CD8-positive, alpha-beta memory T cell (primary cell): ENCODE measurements at places on chromosomes 7 and 10.

- DNase-seq, result no peak
Measured at GRCh38 chr10:121702351-121703320, 104.4 kb upstream of the FGFR2 start.

DNA sequence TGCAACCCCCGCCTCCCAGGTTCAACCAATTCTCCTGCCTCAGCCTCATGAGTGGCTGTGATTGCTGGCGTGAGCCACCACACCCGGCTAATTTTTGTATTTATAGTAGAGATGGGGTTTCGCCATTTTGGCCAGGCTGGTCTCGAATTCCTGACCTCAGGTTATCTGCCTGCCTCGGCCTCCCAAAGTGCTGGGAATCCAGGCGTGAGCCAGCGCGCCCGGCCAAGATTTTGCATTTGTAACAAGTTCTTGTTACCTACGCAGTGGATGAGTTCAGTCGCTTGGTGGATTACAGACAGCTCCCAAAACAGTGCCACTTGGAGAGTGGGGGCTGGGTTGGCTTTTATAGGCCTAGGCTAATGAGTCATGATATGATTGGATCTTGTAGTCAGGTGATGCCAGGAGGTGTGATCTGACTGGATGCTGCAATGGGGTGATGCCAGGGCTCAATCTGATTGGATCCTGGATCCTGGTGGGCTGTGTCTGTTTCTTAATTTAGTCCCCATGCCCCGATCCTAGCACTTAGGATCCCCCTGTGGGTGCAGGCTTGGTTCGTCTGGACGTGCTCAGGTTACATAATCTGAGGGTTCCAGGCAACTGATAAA is 20.3 kb downstream of the SBDS start:
- DNase-seq, result no peak

DNA sequence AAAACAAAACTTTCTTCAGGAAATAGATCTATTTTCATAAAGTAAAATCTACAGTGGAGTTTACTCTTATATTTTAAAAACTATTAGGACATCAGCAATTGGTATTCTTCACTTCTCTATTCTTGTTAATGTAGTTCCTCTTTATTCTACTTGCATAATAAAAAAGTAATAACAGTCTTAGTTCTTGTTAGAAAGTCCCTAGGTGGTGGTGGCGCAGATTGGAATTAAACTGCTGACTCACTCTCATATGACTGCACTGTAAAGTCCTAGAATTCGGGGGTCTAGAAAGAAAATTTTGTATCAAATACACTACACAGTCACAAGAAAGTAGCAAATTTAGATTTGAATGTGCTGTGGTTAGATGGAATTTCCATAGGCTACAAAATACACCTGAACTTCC is 44.6 kb upstream of the TES start:
- DNase-seq, result no peak

GRCh38 chr10:67936416-67936815 is 52.0 kb downstream of the SIRT1 start:
- DNase-seq, result no peak

GRCh38 chr10:105827133-105827532 is 1186.0 kb downstream of the SORCS3 start:
- no peak for DNase-seq

- no peak for DNase-seq
Measured at GRCh38 chr7:4836206-4836661, 25.6 kb downstream of the PAPOLB start.

GRCh38 chr7:24366876-24367275 is 82.9 kb downstream of the NPY start:
- DNase-seq, result no peak

DNA sequence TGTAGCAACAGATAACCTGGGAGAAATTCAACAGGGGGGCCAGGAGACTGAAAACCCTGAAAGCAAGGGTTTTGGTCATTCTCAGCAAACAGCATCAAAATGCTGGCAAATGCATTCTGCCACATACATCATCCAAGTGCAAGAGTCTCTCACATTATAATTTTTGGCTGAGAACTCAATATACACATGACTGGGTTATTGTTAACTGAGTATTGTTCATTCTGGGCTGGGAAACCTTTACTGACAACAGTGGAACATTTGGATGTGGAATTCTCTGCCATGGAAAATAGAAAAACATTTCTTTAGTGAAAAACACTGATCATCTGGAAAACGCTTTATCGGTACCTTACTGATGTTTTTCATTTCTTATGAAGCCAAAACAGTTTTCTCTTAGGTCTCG is 73.1 kb upstream of the MET start:
- DNase-seq, result no peak

- DNase-seq, result no peak
Measured at GRCh38 chr7:264541-265191, 25.3 kb upstream of the FOXL3 start.

- no peak for DNase-seq
Measured at GRCh38 chr7:66267249-66267648, 62.1 kb downstream of the TPST1 start.

GRCh38 chr10:6840201-6840691 is 260.2 kb upstream of the PRKCQ start:
- DNase-seq, result no peak

DNA sequence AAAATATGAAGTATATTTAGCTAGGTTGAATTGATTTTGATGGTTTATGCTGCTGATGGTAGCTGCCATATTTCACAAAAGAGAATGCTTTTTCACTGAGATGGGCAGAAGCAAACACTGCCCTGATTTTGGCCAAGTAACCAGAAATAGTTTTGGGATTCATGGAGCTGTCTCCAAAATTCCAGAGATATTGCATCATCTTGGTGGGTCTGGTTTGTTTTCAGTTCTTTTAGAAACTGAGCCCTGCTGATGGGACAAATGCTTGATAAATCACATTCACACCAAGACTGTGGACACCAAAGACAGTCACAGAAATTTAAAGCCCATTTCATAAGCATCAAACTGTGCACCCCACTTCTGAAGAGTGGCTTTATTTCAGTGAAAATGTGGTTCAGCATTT is 140.5 kb downstream of the BICC1 start:
- no peak for DNase-seq

- DNase-seq, result no peak
Measured at GRCh38 chr10:113177156-113177935, 227.3 kb downstream of the TCF7L2 start.

DNA sequence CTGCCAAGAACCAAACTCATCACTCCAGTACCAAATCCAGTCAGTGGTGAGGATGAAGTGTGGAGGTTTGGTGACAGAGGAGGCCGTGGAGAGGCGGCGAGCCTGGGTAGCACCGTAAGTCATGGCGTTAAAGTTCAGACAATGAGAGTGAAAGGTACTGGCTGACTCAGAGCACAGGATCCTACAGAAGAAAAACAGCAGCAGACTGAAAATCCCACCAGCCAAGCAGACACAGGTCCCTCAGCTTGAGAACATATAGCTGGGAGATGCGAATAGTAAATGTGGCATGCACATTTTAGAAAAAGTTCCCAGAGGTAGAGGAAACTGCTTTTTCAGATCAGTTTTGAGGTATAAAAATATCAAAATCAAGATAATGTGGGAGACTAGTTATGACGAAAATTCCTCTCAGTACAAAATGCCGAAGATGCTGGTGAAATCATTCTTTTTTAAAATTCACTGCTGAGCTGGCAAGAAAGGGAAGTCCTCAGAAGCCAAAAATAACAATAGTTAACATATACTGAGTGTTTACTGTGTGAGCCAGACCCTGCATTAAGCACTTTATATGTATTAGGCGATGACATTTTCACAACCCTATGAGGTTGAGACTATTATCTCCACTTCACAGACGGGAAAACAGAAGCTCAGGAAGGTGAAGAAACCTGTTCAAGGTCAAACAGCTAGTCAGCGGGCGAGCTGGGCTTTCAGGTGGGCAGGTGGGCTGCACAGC is 20.9 kb downstream of the PARP12 start:
- DNase-seq, result no peak

GRCh38 chr7:101363734-101364374 is 1.2 kb downstream of the COL26A1 start:
- DNase-seq, result peak; percentile 51

DNA sequence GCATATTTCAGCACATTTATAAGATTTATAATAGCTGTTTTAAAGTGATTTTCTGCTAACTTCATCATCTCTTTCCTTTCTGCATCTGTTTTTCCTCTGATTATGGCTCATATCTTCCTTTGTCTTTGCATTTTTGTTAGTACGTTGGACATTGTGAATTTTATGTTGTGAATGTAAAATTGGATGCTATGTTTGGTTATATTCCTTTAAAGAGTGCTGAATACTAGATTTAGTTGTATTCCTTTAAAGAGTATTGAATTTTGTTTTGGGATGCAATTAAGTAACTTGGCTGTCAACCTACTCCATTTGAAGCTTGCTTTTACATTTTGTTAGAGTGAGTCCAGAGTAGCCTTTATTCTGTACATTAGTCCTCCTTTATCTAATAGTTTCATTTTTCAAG is 81.2 kb downstream of the ZNF777 start:
- DNase-seq, result no peak

DNA sequence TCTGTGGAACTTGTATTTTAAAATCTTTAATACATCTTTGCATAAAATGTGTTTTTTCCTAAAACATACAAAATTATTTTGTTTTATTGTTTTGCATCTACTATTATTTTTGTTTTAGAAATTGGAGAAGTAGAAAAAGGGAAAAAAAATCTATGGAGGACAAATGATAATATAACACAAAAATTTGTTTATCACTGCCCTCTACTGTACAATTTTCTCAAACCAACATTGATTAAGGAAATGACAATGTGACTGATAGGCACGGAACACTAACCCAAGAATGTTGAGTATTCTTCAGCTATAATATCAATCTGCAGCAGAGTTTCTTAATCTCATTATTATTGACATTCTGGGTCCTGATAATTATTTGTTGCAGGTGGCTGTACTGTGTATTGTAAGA is 9.5 kb upstream of the ING3 start:
- DNase-seq, result no peak

DNA sequence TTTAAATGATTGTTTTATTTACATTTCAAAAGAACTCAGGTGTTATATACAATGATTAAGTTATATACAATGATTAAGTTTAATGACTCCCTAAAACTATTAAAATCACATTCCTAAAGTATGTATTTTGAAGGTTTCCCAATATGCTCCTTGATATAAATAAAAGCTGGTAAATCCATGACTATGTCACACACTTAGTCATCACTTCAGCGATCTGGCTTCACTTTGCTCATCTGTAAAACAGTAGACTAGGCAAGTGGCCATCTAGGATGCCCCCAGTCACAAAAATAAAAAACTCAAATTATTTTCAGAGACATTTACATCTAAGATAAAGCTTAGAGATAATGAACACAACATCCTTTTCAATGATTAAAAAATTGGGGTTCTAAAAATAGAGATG is 10.8 kb downstream of the ICA1 start:
- no peak for DNase-seq

DNA sequence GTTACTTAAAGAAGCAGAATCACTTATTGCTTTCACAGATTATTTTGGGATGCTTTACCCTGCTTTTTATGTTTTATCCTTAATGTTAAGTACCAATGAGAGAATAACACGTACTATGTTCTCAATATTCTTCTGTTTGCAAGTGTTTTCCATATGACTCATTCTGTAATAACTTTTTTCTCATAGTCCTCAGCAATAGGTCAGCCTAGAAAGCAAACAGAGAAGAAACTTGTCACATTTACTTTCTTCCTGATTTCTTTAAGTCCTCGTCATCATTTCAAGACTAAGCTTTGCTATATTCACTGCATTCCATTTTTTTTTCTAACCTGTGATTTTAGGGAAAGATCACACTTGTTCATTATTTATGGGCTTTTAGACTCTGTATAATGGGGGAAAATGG is 6.8 kb upstream of the AGR2 start:
- DNase-seq, result no peak

- DNase-seq, result no peak
Measured at GRCh38 chr7:30684351-30684750, 2.1 kb upstream of the CRHR2 start.

- no peak for DNase-seq
Measured at GRCh38 chr7:105911961-105912575, 35.7 kb upstream of the ATXN7L1 start.

DNA sequence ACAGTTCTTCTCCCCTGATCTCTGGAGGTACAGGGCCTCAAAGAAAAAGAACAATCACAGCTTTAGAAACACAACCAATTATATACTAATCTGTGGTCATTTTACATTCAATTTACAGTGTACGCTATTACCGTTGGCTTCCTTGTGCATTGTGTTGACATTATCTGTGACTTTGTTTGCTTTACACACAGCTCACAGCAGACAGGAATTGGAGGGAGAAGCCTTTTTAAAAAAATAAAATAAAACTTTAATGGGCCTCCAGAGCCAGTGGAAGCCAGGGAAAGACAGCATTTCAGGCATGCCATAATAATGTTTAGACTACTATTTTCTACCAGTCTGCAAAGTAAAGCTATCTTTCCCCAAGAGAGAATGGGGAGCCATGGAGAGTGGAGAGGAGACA is 179.0 kb upstream of the ADO start:
- DNase-seq, result no peak

DNA sequence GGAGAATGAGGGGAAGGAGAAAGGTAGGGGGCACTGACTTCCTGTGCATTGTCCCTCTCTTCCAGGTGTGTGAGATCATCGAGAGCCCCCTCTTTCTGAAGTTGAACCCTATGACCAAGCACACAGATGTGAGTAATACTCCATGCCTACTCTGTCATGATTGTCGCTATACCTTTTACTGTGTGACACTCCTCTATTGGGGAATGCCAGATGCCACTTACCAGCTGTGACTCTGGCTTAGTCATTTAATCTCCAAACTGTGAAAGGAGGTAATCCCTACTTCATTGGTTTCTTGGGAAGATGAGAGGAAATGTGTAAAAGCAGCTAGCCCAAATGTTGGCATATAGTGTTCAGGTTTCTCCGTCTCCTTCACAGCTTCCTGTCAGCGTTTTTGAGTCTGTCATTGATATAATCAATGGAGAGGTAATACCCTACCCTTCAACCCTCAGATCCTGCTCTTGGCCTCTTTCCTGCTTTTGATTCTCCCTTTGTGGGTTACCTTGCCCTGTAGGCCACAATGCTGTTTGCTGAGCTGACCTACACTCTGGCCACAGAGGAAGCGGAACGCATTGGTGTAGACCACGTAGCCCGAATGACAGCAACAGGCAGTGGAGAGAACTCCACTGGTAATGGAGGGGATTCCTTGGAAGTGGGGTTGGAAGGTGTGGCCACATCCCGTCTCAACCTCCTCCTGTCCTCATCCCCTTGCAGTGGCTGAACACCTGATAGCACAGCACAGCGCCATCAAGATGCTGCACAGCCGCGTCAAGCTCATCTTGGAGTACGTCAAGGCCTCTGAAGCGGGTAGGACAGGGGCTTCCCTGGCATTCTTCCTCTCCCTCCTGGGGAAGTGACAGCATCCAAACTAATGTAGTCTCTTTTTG is 2.0 kb downstream of the COPS6 start:
- no peak for DNase-seq

DNA sequence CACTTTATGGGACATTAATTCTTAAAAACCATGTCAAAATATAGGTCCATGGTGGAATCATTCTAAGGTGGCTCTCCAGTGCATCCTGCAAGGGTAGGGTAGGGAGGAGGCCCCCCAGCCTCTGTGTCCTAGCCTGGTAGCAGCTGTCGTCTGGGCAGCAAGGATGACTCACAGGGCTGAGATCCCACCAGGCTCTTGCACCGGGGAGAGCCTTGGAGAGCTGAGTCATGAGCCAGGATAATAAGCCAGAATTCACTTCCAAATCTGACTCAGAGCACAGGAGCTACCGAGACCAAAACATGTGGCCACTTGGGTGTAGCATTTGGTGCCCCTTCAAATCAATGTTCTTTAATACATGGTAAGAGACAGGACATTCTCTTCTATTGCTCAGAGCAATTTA is 298.5 kb downstream of the NEBL start:
- no peak for DNase-seq

GRCh38 chr10:97058521-97058920 is 127.2 kb downstream of the SLIT1 start:
- DNase-seq, result no peak
